ENCODE measurements at places on chromosomes 2 and 18.

DNA sequence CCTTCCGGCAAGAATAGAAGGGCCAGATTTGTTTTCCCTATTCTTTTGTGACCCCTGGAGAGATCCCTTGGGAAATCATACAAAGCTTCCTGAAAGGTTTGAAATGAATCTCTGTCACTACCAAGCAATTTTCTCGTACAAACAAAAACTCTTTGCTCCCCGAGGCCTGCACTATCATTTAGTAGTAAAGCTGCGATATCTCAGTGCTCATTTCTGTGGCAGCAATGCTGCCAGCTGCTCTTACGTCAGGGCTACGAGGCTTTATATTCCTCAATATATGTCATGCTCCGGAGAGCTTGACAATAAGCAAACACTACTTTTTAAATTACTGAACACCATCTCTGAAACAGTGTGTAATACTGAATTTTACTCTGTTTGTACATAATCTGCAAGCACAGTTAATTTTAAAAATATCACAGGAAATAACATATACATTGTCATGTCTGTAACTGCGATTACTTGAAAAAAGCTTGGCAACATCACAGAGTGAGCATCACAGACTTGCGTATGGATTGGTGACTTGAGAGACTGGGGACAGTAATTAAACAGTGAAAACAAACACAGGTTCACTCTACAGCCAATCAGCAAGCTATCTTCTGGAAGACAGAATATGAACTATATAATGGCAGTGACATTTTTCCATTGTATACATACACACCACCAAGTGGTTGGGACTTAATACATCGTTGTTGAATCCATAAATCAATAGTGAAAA, 403.3 kb upstream of the NETO1 start:
- no peak for DNase-seq

- DNase-seq, result no peak
These were observed 79.8 kb upstream of the LRPPRC start for GRCh38 chr2:44075541-44075940.

DNA sequence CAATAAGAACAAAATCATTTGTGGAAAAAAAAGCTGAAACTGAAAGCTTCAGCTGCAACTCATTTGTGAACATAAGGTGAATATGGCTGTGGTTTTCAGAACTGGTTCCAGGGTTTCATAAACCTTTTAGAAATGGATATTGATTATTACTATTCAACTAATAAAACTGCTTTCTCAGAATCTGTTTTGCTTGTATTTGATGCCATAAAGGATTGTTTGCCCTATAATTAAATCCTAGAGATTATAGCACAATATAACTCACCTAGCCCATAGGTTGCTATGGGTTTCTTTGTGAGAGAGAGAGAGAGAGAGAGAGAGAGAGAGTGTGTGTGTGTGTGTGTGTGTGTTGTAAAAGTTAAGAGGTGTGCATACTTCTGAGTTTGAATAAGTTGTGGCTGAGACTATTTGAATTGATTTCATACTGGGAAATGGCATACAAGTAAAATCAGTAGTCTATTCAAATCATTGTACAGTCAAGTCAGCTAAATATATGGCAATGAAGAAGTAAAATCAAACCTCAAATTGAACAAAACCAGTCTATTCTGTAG, 339.2 kb downstream of the ARHGAP15 start:
- DNase-seq, result no peak

DNA sequence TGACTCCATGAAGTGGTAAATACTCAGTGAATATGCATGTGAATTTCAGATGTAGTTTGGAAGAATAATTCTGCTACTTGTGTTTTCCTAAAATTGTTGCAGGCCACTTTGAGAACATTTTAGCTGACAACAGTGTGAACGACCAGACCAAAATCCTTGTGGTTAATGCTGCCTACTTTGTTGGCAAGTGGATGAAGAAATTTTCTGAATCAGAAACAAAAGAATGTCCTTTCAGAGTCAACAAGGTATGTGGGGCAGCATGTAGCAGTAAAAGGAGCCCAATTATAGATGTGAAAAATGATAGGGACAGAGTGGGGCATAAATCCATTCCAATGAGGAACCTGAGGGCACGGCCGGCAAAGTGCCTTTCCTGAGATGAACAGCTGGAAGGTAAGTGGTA, 16.1 kb downstream of the SERPINB5 start:
- no peak for DNase-seq

DNA sequence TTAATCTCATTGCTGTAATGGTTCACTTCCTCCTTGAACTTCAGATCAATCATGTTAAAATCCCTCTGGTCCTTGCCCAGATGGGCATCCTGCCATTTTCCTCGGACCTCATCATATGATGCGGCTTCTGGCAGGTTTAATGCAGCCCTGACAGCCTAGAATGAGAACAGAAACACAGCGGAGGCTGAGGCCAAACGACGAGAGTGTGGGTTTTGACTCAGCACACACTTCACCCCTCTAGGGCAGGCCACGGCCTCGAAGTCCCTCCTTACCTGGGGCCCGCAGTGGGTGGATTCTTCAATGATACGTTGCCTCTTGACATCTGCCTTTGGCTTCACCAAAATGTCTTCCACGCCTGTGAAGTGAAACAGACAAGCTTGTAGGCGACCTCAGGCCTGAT, 56.8 kb downstream of the POLR1A start:
- DNase-seq, result no peak

DNA sequence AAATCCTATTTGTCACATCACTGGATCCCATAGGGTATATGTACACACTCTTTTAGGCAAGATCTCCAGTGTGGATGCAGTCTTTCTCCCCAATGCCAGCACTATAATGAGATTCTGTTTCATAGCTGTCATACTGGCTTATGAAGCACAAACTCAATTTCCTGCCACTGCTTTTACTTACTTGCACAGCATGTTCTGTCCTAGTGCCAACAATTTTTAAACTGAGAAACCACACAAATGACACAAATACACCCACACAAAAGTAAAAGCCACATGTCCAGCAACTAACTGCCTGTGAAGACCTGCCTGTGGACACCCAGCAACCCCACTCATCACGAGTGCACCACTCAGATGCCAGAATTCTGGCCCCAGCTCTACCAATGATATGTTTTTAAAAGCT, 29.6 kb upstream of the RNU4ATAC start:
- DNase-seq, result no peak

DNA sequence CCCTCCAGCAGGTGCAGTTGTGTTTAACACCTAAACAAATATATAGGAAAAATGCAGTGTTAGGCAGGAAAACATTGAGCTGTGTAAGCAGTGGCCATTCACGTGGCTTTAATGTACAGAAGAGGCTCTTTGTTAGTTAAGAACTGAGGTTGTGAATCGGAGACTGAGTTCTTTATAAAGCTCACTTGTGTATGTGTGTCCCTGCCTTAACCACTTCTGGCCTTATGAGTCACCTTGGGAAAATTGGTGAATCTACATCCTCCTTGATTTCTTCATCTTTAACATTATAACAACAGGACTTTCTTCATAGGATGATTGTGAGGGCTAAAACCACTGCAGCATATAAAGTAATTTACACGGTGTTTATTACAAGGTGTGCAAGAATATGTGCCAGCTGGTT, 188.4 kb upstream of the TPO start:
- DNase-seq, result no peak

DNA sequence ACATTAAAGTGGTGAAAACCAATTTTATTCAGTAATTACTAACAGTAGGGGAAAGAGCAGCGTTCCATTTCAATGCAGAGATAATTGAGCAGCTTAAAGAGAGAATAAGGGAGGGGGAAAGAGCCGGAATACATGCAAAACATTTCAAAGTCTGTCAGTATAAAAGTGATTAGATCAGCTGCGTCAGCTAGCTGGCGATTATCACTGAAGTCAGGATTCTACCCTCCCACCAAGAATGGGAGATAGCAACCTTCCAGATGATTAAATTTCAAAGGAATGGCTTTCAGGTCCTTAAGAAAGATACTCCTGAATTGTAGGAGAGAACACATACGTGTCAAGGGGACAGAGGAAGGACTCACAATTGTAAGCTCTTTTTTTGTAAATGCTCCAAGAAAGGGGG, 2.7 kb upstream of the ZC3H6 start:
- DNase-seq, result no peak

- peak; percentile 80 for DNase-seq
These were observed 2.8 kb downstream of the CNDP2 start for GRCh38 chr18:74498712-74499627.

DNA sequence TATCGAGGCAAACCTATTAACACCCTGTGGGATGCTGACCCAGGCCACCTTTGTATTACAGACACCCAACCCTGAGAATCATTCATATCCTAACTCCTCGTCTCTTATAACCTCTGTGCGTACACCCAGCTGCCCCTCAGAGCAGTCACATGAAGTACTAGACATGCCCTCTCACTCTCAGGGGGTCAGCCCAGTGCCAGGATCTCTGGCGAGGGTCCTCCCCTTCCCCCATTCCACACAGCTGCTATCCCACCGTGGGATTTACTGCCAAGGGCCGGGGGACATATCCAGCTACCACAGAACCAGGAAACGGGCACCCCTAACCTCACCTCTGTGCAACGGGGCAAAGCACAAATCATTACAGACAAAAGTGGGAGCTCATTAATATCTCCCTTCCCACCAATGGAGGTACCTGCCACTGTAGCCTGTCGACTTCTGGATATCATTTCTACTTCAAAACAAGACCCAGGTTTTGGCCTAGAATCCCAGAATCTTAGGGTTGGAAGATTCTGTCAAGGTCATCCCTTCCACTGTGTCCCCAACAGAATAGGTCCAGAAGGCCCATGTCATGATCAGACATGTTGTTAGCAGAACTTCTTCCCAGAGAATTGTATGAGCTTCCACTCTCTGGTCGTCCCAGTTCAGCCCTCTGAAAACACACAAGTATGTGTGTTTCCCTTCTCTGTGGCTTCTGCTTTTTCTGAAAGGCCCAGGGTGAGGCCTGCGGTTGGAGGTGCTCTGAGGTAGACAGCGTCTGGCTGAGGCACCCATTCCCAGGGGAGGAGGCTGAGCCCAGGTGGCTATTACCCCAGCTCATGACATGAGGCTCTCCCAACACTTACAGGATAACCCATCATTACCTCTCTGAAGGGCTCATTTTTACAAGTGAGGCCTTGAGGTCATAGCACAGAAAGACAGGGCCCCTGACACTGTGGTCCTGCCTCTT, 1.7 kb downstream of the TMBIM1 start:
- DNase-seq, result peak; percentile 23

DNA sequence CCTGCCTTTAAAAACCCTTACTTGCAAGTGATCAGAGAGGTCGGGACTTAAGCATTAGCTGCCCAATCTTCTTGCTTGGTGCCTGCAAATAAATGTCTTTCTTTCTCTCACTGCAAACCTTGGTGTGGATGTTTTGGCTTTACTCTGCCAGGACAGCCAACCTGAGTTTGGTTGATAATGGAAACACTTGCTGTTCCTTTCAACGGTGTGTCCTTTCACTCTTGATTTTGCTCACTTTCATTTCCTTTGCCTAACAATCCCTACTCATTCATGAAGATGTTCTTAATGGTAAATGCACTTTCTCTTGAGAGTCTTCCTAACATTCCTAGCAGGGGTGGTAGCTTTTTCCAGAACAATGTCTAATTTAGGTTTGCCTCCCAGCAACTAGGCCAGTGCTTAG, 366.2 kb downstream of the HRH4 start:
- DNase-seq, result no peak

- DNase-seq, result no peak
These were observed 11.4 kb upstream of the SRBD1 start for GRCh38 chr2:45622336-45623075.

- no peak for DNase-seq
These were observed 5.7 kb upstream of the MARCO start for GRCh38 chr2:118936306-118936705.

- DNase-seq, result no peak
These were observed 37.5 kb upstream of the CAB39 start for GRCh38 chr2:230674966-230675672.

- no peak for DNase-seq
These were observed 370.0 kb downstream of the TGIF1 start for GRCh38 chr18:3819961-3820360.

DNA sequence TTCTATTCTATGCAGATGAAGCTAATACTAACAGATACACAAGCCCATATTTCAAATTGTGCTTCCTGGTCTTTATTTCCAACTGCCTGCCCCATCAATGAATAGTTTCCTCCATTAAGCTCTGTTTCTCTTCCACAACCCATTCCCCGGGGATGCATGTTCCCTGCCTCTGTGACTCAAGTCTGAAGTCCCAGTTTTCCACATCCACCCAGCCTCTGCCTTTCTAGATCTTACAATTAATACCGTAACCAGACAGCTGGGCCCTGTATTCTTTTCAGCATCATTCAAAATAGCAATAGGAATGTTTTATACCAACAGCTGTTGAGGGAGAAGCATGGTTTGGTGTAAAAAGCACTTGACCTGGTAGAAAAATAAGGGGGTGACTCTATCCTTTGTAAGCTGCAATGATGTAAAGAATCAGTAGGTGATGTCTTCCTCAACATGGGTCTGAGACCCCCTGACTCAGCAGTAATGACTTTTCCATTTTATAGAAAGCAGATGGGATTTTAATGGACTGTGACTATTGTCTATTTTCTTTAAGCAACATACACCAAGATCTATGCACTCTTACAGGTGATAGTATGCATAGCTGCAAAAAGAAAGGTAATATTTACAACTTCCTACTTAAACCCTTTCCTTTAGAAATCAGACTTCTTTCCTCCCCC, 46.1 kb upstream of the DAPL1 start:
- no peak for DNase-seq

- DNase-seq, result no peak
These were observed 718.9 kb upstream of the FANCL start for GRCh38 chr2:58959996-58960395.

- peak; percentile 41 for DNase-seq
These were observed at the start of gene ARHGAP25 for GRCh38 chr2:68734688-68735525. Gene ARHGAP25, plus strand, starts transcription at chr2:68734811. Its CDS starts 389 bp downstream, at chr2:68735200.

- DNase-seq, result no peak
These were observed 9.7 kb upstream of the CUL3 start for GRCh38 chr2:224594840-224595239.

DNA sequence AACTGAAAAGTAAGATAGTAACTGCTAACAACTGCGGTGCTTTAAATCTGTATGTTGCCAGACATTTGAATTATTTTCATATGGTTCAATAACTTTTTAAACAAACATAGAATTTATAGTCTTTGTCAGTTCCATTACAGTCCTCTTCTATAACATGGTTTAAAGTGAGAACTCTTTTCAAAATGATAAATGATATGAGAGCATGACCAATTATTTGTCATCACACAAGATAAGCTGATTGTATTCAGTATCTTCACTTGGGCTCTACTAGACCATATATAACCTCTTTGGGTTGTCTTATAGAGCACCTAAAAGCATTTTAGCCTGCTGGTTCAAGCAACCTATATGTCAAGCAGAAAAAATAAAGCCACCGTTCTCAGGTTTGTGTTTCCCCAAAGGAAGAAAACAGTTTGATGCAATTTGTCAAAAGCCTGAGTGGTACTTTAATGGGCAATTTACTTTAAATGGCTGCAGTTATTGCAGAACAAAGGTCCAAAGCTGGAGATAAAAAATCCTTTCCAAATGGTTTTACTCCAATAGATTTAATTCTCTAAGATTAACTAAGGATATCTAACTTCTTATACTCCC, 298.4 kb downstream of the FSIP2 start:
- DNase-seq, result no peak
